Muscle of leg (tissue), 16 donors: ENCODE measurements at places on chromosomes 3 and 15. TPM values are rescaled to one million over a fixed set of nuclear protein-coding genes. Genes with fewer than 3 reads are reported as not detected.

IL17RB gene
- 0.93 TPM for total RNA-seq

DNA sequence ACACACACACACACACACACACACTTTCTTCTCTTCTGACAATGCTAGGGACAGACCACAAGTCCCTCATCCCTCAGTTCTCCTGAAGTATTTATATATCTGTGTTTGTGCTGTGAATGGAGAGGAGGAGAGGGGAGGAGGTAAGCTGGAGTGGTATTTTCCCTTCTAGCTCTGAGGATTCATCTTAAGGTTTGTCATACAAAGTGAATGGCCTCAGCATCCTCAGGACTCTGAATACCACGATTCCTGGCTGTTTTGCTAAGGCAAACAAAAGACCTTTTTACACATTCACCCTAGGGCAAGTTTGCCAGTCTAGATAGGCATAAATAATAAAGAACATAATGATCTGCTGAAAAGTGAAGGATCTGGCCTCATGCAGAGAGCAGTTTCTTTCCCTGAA, 65.7 kb upstream of the CHMP2B start:
- no peak for DNase-seq

GRCh38 chr3:31592764-31593163, 60.0 kb downstream of the STT3B start:
- DNase-seq = no peak

- DNase-seq = no peak
Observed at GRCh38 chr3:36803091-36803791, 38.9 kb upstream of the DCLK3 start.

- DNase-seq = no peak
Observed at GRCh38 chr3:18843188-18843587, 305.1 kb upstream of the KCNH8 start.

- no peak for DNase-seq
Observed at GRCh38 chr15:90705212-90705611, 11.9 kb upstream of the BLM start.

DNA sequence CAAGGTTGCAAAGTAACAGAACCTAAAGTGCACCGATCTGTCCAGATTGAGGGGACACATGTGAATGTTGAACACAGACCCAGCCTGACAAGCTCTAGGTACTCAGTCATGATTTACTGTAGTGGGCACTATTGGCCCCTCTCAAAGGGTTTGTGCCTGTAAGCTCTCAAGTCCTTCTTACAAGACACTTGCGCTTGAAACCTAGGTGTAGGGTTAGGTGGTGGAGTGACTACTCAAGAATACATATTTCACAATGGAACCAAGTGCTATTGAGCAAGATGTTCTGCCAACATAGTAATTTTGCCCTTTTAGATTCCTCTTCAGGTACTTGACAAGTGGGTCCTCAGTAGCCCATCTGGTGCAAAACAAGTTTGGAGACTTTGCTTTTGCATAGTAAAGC, 169.9 kb downstream of the AKAP13 start:
- DNase-seq = no peak

- DNase-seq = peak; percentile 7
Observed at GRCh38 chr3:63862804-63863149, 828 bp downstream of the THOC7 start.

- DNase-seq = peak; percentile 59
Observed at GRCh38 chr15:78103406-78104118, 11.2 kb downstream of the SH2D7 start.

GRCh38 chr3:41053220-41053619, 146.1 kb upstream of the CTNNB1 start:
- DNase-seq = no peak

LSAMP gene
- 9.8 TPM for total RNA-seq

C3orf85 gene
- total RNA-seq = not detected

DNA sequence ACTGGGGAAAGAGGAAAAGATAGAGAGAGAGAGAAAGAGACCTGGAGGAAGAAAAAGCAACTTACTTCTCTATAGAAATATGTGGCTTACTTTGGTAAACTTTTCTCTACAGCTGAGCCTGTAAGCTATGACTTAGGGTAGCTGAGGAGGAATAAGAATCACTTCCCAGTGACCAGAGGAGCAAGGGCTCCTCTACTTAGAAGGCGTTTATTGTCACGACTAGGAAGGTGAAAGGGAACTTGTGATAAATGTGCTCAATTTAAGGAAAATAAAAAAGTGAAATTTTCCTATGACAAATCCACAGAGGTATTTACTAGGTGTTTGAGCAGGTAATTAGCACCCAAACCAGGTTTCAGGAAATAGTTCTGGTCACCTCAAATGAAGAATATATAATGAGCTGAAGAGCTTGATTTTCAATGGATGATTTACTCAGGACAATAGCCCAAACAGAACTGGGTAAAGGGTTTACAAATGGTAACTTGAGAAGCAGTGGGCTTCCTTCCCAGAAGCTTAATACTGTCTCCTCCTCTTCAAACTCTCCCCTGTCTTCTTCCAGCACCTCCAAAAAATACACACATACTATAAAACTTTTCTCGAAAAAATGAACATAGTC, 46.1 kb downstream of the SOX2 start:
- DNase-seq = peak; percentile 4

TEX264 gene
- total RNA-seq = 25.4 TPM

PAK6 gene
- 0.44 TPM for total RNA-seq

LIPC gene
- 0.44 TPM for total RNA-seq

DNA sequence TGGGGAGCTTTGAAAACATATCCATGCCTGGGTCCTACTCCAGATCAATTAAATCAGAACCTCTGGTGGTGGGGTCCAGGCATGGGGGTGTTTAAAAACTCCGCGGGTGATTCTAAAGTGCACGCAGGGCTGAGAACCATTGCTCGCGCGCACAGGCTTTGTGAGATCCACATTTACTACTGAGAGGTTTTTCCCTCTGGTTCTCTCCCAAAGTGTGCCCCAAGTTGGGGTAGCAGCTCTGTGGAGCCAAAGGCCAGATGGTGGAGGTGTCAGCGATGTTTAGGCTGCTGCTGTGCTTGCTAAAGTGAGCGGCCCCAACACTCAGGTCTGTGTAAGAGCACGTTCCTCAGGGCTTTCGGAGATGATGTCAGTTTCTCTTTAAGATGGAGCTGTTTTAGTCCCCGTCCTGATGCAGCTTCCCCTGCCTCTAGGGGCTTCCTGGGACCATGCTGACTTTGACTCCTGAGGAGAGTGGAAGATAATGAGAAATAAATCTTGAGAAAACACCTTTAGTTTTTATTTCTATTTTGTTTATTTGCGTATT, 13.4 kb upstream of the MAGEF1 start:
- peak; percentile 60 for DNase-seq

- DNase-seq = no peak
Observed at GRCh38 chr15:97972366-97972765, 11.9 kb downstream of the ARRDC4 start.

SLC2A2 gene
- under 0.01 TPM for total RNA-seq

GRCh38 chr15:29862271-29862670, 40.0 kb upstream of the TJP1 start:
- no peak for DNase-seq

MTMR10 gene
- total RNA-seq = 14.8 TPM
